Stimulated activated CD8-positive, alpha-beta memory T cell treated with anti-CD3 and anti-CD28 coated beads, Interleukin-7, amount 100 ng/mL, for 4 hours (primary cell): ENCODE measurements at places on chromosomes 4 and X.

- DNase-seq, result peak; percentile 39
Observed at GRCh38 chr4:7987148-7987989, 47.7 kb upstream of the AFAP1 start.

DNA sequence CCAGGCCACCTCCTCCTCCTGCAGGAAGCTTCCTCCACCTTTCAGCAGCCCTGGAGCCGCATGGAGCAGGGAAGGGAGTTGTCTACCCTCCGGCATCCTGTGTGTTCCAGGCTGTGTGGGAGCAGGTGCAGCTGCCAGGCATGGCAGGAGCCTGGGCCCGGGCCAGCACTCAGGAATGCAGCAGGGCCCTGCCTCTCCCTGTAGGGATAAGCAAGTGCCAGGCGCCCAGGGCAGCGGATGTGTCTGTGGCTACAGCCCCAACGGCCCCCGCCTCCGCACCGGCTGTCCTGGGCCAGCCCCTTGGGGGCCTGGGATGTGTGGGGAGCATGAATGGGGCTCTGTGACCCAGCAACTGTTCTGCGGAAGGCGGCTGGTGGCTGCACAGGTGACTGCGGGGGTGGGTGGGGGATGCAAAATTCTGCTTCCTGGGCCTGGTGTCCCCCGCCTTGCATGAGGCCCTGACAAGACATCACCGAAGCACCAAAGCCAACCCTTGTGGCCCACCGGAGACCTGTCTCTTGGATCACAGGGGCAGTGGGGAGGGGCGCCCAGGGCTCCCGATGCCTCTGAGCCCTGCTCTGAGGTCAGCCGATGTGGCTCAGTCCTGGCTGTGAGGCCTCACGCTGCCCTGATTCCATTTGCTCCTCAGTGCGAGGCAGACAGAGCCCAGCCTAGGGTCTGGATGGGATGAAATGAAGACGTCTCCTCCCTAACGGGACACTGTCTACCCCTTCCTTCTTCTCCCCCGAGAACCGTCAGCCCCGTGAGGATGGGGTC lies 1.4 kb upstream of the DOK7 start:
- DNase-seq, result no peak

DNA sequence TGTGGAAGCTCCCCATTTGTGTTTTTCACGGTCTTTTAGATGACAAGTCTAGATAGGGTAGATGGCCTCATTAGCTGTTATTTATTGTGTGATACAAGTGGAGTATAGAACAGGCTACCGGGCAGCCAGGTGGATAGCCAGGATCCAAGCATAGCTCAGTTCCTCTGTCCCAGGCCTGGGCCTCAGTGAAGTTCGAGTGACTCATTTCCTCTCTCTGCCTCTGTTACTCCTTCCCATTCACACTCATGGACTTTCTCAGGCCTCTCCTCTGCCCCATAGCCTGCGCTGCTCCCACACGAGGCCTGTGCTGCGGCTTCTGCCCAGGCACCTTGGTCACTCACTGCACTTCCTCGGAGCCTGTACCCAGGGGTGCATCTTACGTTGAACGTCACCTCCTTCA lies 54.5 kb downstream of the TENM3 start:
- DNase-seq, result no peak

DNA sequence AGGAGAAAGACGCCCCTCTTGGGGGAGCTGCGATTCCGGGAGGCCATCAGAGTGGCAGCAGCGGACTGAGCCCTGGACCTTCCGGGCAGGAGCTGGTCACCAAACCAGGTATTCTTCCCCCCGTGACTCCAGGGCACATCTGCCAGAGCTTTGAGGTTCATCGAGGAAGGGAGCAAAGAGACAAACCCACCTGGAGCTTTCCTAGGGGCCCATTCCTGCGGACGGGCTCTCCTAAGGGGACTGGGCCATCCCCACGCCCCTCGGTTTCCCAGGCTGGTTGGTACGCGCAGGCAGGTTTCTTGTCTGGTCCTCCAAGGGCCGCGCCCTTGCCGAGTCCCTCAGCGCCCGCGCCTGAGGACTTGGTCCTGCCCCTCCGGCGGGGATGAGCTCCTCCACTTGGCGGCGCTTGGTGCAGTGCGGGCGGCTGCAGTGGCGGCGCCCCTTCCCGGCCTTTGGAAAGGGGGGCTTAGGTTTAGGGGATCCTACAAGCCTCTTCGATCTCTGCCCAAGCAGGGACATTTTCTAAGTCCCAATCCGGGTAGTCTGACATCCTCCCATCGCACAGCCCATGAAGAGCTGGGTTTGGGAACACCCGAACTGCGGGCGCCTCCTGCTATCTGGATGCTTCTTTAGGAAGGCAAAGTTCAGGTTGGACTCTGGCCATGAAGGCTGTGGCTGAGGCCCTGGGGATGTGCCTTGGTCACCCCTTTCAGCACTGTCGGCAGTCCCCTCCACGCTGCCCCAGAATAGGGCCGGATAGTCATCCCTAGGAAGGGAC lies 538 bp downstream of the STBD1 start:
- DNase-seq, result no peak

GRCh38 chrX:94676285-94676684 lies 1002.3 kb downstream of the FAM133A start:
- DNase-seq, result no peak

DNA sequence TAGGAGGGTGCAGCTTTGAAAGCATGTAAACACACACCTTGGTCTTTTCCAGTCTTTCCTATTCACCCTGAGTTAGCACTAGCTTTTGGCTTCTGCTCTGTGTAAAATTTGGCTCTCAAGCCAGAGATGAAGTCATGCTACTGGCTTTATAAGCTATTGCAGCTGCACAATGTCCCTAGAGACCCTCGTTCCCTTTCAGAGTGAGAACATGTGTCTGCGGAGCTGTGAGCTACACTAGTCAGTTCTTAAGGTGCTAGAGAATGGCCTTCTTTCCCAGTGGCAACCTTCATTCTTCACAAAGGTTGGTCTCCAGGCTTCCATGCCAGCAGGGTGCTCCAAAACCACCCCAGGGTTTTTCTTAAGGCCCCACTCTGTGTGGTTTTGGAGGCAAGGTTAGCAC lies 199.1 kb downstream of the SPATA18 start:
- DNase-seq, result no peak

- no peak for DNase-seq
Observed at GRCh38 chrX:63739885-63740284, 45.1 kb downstream of the ARHGEF9 start.

DNA sequence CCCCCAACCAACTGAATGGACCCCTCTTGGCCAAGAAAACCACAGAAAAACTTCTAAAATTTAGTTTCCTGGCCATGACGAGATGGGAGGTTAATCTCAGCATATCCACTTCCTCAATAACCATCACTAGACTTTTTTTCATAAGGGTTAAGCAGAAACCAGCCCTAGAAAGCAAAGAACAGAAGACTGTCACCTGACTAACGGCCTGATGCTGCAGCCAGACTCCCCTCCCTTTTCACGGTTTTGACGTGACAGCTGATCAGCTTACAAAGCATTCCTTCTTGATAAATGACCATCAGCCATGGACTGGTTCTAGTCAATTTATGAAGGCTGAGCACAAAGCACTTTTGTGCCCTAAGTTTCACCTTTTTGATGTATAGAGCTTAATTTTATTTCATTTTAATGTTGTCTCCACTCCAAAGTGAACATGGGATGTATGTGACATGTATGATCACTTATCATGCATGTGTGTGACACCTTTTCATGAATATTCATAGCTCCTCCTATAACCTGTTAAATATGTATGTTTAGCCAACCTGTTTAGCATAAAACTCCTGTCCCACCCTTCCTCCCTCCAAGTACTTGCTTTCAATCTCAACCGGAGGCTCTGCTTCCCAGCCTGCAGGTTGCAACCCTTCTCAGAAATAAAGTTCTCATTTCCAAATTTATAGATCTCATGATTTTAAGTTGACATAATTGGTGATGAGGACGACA lies 56.3 kb downstream of the SERTM2 start:
- DNase-seq, result no peak

DNA sequence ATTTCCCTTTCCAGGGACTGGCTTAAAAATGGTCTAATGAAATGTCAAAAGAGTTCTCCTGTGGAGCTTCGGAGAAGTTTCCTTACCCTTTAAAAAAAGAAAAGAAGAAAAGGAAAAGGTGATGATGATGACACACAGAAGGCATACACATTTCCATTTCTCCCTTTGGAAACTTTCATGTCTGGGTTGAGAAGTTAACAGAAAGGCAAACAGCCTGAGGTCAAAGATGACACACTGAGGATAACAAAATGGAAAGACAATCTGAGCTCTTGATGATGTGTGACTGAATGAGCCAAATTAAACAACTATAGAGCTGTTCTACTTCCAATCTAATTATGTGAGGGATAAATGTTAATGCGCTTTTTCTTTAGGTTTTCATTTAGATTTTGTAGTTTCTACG lies 32.2 kb downstream of the NFXL1 start:
- DNase-seq, result no peak

DNA sequence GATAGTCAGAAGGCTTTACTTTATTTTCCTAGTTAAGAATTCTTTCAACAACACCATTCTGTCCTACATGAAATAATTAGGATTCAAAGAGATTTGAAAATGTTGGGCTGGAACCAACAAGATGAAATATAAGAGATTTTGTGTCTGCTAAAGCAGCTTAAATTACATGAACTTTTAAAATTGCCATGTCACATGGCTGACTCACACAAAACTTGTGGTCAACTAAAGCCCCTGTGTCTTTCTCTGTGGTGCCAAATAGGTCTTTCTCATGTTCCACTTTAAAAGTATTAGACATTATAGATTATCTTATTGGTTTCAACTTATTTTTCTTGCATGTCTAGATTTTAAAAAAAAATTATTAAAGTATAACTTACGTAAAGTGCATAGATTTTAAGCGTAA lies 60.8 kb upstream of the FHL1 start:
- DNase-seq, result no peak
